ENCODE measurements at places on chromosomes 4 and X.
A peak's percentile ranks its signal among the peaks of the same experiment; 100 is the strongest.

DNA sequence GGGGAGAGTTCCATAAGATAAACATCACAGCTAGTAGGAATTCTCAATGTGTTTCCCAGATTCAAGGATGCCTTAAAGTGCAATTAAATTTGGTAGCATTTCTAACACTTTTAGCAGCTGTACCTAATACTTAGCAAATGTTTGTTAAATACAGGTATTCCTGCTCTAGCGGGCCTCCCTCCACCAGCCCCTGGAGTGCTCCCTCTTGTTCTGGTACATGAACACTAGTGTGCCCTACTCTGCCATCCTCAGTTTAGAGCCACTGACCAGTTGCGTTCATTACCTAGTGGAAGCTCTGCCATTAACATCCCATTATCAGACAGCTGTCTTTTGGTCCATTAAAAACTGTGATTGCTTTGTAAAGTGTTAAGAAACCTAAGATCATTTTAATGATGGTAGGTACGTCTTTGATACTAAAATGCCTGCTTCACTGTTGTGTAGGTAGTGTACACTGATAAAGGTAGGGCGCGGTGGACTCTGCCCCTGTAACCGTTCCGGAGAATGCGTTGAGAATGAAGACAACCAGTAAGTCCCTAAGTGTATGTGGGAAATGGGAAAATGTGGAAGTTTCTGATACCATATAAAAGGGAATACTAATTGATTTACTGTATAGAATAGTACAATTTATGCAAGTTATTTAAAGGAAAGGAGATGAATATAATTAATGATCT is 21.7 kb downstream of the KIAA0232 start:
- no peak for DNase-seq

DNA sequence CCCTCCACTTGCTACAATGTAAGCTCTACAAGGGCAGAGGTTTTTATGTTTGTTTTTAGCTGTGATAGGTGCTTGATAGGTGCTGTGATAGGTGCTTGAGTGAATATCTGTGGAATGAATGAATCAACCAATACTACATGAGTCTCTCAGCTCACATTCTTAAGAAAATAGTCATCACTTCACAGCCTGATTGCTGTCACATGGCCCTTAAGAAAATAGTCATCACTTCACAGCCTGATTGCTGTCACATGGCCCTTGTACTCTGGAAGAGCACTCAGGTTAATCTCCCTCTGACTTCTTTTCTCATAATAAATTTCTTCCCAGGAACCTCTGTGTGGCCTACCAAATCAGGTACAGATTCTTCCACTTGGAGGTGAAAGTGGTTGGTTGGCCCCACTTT is 335.2 kb downstream of the TENM3 start:
- DNase-seq = no peak

DNA sequence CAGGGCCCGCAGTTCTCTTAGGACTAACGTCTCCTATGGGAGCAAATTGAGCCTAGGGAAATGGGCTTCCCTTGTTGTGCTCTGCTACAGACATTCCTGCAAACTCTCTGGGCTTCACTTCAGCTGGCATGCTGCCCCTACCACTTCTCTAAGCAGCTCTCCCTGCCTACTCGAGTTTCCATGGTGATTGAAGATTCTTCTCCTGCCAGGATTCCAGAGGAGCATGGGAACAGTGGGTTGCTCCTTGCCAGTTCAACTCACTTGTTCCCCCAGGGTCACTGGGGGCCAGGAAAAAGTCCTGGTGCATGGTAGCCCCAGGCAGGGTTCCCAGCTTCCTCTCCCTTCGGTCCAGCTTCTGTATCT is 21.1 kb upstream of the WDR17 start:
- DNase-seq = no peak

DNA sequence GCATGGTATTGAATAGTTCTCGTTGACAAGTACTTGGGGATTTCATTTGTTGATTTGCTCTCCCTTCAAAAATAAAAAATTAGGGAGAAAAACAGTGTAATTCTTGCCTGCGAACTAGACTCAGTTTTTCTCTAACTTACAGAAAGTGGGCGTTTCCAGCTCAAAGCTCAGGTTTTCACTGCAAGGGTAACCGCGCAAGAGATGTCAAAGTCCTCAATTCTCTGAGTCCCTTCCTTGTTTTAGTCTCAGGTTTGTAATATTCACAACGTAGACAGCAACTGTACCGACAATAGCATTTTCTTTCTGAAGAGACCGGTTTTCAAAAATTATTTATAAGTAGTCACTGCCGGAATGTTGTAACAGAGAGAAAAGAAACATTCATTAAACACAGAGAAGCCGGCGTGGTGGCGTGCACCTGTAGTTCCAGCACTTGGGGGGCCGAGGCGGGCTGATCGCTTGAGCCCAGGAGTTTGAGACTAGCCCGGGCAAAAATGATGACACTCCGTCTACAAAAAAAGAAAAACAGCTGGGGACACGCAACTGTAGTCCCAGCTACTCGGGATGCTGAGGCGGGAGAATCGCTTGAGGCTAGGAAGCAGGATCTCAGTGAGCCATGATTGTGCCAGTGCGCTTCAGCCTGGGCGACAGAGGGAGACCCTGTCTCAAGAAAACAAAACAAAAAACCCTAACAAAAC is 774 bp downstream of the ZCCHC4 start:
- no peak for DNase-seq

- DNase-seq = no peak
Measured at GRCh38 chrX:22746081-22746480, 253.7 kb upstream of the DDX53 start.

DNA sequence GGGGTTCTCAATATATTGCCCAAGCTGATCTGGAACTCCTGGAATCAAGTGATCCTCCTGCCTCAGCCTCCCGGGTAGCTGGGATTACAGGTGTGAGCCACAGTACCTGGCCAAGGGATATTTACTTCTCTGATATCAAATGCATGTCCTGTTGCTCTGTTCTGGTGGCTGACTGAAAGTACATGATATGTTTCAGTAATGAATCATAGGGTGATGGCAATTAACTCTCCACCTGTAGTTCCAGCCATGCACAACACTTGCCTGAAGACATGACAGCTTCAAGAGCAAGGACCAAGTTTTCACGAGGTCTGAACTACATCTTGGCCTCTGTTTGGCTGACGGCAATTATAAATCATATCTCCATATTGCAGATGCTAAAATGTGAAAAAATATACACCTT is 9.1 kb downstream of the ZCCHC4 start:
- no peak for DNase-seq

- no peak for DNase-seq
Measured at GRCh38 chrX:2828959-2829411, 255 bp downstream of the GYG2 start.

GRCh38 chr4:83783215-83783614 is 247.3 kb downstream of the GPAT3 start:
- DNase-seq = no peak

GRCh38 chr4:95409127-95409526 is 139.6 kb downstream of the UNC5C start:
- DNase-seq = no peak

DNA sequence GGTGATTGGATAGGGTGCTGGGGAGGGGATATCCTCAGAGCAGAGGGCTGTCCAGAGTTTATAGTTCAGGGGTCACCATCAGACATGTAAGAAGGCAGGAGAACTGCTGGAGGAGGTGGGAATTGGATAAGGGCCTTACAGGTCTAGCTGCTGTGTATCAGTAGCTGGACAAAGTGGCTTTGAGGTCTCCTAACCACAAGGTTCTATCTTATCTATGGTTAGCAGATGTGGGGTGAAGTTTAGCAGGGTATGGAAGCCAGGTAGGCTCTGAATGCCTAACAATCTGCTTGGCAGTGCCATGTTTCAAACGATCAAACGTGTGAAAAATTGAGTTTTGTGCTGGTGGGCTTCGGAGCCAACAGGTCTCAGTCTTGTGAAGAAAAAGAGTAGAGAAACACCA is 32.1 kb upstream of the MAGEA8 start:
- DNase-seq = no peak

DNA sequence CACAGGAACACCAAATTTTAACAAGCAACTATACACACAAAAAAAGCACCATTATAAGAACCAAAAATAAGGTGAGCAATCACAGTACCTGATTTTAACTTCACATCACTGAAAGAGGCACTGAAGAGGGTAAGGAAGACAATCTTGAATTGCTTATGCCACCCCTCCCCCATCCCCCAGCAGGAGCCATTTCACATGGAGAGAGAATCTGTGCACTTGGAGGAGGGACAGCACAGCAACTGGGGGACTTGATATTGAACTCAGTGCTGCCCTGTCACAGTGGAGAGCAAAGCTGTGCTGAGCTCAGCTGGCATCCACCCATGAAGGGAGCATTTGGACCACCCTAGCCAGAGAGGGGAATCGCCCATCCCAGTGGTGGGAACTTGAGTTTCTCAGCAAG is 56.0 kb downstream of the NUDT11 start:
- DNase-seq = no peak

- no peak for DNase-seq
Measured at GRCh38 chrX:129793604-129794191, 13.9 kb downstream of the SASH3 start.

- no peak for DNase-seq
Measured at GRCh38 chr4:40238700-40239548, 42.1 kb downstream of the RHOH start.

- no peak for DNase-seq
Measured at GRCh38 chr4:139563515-139563914, 7.5 kb upstream of the SETD7 start.

GRCh38 chr4:53355930-53356521 is 9.8 kb downstream of the SCFD2 start:
- no peak for DNase-seq

GRCh38 chr4:137422666-137423065 is 109.6 kb downstream of the PCDH18 start:
- no peak for DNase-seq

- no peak for DNase-seq
Measured at GRCh38 chr4:112704991-112705845, 68.3 kb downstream of the LARP7 start.

- no peak for DNase-seq
Measured at GRCh38 chrX:42094218-42094617, 170.9 kb upstream of the CASK start.

- DNase-seq = no peak
Measured at GRCh38 chr4:184028561-184029374, 123.7 kb downstream of the STOX2 start.

- no peak for DNase-seq
Measured at GRCh38 chrX:39162322-39162735, 361.1 kb downstream of the MID1IP1 start.

DNA sequence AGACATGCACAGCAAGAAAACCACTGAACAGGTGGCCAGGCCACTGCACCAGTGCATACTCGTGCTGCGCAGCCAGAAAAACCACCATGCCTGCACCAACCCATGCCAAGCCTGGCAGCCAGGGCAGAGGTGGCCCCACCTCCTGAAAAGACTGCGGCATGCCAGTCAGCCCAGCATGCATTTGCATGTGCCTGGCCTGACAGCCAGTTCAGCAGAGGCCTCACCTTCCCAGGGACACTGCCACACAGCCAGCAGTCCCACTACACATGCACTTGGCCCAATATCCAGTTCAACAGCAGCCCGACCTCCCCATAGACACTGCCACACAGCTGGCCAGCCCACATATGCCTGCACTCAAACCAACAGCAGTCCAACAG is 43.5 kb upstream of the DDX60 start:
- DNase-seq = no peak

GRCh38 chrX:109943740-109944092 is 59.2 kb upstream of the TMEM164 start:
- DNase-seq = no peak

DNA sequence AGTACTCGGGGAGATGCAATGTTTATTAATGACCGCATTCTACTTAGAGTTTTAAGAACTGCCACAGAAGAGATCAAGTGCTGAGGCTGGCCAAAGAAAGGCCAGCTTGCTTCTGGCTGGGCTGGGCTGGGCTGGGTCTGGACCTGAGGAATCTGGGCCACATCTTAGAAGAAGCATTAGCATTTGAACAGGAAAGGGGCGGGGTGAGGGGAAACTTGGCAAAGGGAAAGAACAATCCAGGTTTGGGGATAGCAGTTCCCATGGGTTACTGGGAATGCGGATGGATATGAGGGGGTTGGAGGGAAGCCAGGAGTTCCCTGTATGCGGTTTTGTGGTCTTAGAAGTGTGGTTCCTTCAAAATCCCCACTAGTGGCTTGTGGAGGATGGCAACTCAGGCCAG is 83.3 kb downstream of the CLDN34 start:
- DNase-seq = no peak

DNA sequence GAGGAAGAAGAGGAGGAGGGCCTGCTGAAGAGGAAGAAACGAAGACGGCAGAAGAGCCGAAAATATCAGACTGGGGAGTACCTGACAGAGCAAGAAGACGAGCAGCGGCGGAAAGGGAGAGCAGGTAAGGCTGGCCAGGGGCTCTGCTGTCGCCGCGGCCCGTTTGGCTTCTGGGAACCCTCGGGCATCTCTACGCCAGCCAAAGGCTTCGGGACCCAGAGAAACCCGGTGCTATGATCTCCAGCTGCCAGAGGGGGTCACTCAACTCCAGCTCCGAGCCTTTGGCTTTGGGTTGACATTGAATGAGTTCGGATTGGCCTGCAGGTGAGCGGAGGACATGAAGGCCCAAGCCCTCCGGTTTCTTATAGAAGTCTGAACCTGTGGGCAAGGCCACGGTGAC is 42.8 kb downstream of the BCORL1 start:
- no peak for DNase-seq

DNA sequence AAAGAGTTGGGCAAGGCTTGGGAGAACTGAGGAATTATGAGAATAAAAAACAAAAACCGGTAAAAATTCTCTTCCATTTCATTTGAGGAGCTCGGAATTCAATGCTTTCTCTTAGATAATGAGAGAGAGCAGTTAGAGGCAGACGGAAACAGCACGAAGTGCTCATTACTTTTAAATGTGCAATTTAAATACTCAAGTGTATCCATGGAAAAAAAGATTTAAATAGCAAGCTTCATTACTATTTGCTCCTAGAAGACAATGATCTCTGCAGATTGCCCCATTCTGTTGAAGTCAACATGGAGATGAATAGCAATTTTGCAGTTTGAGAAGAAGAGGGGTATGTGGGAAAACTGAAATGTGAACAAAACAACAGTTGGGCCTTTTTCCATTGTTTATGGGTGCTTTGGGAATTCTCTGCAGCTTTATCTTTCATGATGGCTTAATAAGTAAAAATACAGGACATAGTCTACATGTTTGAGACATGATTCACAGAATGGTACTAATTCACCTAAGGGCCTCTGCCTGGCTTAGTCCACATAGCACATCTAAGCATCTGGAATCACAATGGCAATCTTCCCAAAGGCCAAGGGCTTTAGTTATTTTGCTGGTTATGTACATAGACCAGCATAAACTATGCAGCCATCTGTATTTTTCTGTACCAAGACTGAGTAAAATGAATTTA is 512.7 kb upstream of the FAT1 start:
- no peak for DNase-seq

DNA sequence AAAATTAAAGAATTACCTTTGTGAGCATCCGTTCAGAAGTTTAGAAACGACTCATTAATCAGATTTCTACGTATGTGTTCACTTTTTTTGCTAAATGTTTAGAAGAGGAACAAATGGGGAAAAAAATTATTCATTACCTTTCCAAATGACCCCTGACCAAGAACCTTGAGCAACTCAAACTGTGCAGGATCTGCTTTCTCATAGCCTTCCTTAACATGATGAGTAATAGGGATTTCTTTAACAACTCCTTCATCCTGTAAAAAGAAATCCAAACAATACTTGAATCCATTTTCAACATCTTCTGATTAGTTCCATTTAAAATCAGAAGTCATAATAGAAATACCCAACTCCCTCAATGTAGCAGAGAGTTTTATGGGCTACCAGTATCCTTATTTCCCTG is 32.1 kb downstream of the RPS6KA6 start:
- DNase-seq = no peak

- peak; percentile 26 for DNase-seq
Measured at GRCh38 chr4:104429150-104429741, 65.4 kb downstream of the CXXC4 start.

All from NCI-H524 treated with DMSO at 0.1 percent for 48 hours (cell line).